CD4-positive, alpha-beta T cell (primary cell): ENCODE measurements at places on chromosomes 4 and X.

- no peak for DNase-seq
Observed at GRCh38 chrX:9597361-9598035, 132.6 kb downstream of the TBL1X start.

- no peak for DNase-seq
Observed at GRCh38 chr4:20254511-20255250, 3.0 kb downstream of the SLIT2 start.

DNA sequence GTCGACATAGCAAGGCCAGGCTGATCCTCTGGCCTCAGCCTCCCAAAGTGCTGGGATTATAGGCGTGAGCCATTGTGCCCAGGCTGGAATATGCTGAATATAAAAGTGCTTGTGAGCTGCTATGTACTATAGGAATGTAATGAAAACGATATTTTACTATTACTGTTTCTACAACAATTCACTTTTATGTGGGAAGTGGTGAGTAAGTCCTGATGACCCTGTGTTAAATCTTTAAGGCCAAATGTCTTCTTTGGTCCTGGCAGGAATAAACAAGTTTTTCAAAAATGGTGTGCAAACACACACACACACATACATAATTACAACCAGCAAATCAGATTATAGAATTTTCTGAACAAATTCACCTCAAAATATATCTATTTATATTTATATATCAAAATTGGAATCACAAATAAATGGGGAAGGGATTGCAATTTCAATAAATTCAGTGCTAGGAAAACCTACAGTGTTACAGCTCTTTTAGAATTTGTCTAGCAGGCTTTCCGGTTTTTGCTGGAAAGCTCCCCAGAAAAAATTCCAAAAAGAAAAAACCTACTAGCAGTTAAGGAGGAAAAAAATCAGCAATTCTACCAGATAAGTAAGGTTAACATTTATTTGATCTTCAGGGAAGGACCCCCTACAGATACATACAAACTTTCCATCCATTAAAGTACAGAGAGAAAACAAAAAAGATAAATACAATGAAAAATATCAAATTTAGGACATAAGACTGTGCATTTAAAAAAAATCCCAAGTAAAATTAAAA, 17.9 kb downstream of the SMIM14 start:
- no peak for DNase-seq

GRCh38 chrX:40245488-40246071, 147.8 kb upstream of the BCOR start:
- DNase-seq, result no peak

GRCh38 chrX:2299871-2300270, 200.9 kb downstream of the DHRSX start:
- DNase-seq, result no peak

GRCh38 chrX:54758114-54759055, 39.7 kb downstream of the ITIH6 start:
- no peak for DNase-seq

- DNase-seq, result no peak
Observed at GRCh38 chr4:185309770-185310169, 86.0 kb downstream of the LRP2BP start.

DNA sequence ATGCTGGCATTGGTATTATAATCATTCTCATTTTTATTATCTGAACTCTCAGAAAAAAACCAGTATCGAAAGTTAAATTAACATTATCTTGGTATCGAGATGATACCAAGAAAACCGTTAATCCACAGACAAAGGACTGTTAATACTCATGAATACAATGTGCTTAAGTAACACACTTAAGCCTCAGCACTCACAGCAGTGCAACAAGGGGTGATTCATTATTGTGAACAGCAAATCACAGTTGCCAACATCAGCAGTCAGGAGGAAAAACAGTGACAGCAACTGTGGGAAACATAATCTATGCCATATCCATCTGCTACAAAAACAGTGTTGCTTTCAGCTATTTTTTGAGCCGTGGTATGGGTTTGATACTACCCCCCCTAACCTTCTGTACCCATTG, 210.9 kb upstream of the ATOH1 start:
- DNase-seq, result no peak

DNA sequence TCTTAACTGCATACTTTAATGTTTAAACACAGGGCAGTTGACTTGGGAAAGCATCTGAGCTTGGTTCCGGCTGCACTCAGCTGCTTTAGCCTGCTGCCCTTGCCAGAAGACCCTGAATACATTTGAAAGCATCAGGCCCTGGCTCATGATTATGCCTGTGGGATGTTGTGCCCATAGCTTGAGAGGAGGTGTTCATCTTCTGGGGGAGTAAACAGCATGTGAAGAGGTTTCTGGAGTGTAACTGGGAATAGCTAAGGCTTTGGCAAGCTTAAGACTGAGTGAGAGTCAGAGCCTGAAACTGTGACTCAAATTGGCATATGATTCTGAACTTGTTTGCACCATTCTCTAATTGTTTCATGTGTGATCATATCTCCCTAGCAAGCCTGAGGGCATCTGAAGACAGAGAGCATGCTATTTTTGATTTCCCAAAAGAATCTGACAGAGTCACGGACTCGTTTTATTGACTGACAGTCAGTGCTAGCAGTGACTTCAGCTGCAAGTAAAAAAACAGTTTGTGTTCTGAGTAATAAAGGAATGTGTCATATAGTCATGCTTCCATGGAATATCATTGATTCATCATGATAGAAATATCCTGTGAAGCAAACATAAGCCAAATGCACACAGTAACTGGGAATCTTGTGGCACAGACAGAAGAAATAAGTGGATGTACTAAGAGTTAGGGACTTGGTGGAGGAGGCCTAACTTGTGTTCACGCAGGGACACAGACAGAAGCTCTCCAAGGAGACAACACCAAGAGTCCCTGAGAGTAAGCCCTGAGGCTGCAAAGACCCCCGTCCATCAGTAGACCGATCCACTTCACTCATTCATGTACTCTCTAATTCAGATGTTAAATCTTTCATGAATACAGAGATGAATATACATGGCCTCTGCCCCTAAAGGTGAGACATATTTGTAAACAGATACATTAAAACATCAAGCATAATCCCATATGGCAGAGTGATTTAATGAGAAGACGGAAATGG, 100.7 kb downstream of the SYNPO2 start:
- DNase-seq, result no peak

GRCh38 chr4:8198206-8198905, 734 bp upstream of the SH3TC1 start:
- peak; percentile 22 for DNase-seq

DNA sequence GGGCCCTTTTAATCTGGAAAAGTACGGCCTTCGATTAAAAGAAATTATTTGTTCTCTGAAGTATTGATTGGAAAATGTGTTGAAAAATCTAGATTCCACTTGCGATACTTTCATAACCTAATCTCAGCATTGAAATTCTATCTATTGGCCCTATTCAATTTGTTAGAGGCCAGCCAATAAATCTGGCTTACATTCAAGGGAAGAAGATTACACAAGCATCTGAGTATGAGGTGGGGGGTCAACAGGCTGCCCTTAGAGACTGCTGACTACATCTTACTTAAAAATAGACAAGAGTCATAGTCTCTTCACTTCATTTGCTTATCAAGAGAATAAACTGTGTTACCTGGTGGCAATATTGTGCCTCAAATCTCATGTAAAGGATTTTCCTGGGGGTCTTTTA, 248.0 kb upstream of the KCNIP4 start:
- DNase-seq, result no peak

GRCh38 chr4:86657382-86657781, 63.3 kb downstream of the PTPN13 start:
- DNase-seq, result no peak

GRCh38 chr4:108854786-108855185, 91.9 kb upstream of the ETNPPL start:
- DNase-seq, result no peak

DNA sequence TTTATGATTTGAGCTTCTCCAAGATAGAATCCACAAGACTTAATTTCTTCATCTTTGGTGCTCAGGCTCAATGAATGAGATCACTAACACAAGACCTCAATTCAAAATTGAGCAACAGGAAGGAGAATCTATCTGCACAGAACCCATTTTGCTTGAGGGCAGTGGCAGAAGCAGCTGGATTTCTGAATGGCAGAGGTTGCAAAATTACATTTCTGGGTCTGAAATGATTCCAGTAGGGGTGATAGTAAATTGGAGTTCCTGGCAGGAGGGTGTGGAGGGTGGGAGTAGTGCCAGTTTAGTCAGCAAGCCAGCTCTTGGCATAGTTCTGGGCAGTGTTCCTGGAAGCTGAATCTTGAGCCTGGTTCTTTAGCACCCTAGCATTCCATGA, 281.1 kb downstream of the SLC7A11 start:
- DNase-seq, result no peak

DNA sequence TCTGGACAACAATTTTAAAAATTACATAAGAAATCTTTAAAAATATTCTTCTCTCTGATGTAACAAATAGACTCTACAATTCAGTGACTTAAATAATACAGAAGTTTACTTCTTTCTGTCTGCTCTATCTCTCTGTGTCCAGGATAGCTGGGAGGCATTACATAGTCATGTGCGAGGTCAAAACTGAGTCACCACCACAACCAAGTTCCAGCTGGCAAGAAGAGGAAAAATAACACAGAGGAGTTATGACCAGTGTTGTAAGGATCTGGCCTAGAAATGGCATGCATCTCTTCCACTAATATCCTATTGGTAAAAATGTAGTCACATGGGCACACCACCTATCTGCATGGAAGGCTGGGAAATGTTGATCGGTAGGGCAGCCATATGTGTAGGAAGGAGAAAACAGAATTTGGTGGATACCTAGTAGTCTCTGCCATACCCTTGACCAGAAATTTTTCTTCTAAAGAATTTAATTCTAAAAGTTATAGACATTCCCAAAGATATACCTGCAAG, 39.4 kb upstream of the WDFY3 start:
- no peak for DNase-seq

- DNase-seq, result peak; percentile 62
Observed at GRCh38 chrX:47143894-47144625, 442 bp downstream of the NDUFB11 start.

- DNase-seq, result no peak
Observed at GRCh38 chr4:28373191-28373590, 1512.5 kb downstream of the STIM2 start.

DNA sequence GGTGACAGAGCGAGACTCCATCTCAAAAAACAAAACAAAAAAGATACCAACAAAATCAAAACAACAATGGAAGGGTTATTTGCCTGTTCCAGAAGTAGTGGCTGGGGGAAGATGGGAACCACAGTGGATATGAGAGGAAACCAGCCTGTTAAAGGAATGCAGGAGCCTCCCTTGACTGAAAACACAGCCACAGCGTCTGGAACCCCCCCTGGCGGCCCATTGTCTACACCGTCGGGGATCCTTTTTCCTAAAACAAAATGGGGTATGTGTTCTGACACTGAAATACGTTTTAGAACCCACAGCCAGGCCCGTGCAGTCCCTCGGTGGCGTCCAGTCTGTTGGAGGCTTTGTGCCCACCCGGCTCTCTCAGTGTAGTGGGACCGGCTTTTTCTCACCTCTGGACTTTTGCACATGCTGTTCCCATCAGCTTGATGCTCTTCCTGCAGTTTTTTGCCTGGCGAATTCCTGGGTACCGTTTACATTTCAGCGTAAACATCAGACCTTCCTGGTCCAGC, 19.6 kb downstream of the PIGG start:
- DNase-seq, result no peak

GRCh38 chrX:107827852-107828251, 2.2 kb downstream of the MID2 start:
- no peak for DNase-seq

DNA sequence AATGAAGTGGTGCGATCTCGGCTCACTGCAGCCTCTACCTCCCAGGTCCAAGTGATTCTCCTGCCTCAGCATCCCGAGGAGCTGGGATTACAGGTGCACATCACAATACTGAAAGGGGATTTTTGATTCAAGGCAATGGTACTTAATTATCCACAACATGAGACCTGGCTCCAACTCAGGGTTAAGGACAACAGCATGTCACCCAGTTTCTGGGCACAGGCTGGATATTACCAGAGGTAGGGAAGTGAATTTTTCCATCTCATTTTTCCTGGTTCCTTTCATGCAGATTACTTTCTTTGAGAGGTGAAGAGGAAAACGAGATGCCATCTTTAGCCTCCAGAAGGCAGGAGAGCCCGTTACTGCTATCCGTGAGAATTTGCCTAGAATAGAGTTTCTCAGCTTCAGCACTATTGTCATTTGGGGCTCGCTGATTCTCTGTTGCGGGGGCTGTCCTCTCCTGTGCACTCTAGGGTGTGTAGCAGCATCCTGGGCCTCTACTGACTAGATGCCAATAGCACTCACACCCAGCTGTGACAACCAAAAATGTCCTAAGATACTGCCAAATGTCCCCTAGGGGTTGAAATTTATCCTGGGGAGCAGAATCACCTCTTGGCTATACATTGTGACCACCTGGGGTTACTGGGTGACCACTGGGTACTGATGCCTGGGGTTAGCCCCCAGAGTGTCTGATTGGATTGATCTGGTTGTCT, 121.8 kb upstream of the NDP start:
- no peak for DNase-seq

DNA sequence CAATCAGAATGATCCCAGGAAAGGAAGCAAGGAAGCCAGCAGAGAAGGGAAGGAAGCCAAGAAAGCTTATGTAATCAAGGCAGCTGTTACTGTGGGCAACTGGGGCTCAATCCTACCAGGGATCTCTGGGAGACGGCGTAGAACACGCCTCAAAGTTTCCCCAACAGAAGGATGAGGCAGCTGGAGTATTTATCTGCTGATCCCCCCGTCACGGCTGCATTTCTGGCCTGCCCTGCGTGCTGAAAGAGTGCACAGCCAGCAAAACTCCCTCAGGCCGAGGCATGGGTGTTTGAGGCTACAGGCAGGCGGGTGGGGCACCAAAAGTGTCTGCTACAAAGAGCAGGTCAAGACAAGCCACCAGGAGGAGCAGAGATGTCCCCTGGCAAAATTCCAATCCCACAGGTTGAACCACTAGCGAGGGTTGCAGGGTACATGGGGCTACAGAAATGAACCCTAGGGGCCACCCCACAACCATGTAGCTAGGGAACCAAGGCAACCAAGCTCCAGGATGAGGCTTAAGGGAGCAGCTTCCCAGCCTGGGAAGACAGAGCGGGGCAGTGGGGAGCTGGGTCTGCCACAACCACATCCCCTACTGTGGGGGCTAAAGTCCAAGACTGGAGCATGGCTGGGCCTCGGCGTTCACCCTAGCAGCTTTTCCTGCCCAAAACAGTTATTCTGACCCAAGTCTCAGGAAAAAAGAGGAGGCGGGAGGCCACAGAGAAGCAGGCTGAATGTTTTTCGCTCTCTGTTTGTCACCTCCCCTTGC, 113.4 kb downstream of the BCOR start:
- no peak for DNase-seq

GRCh38 chrX:69074726-69075125, 90.5 kb downstream of the PJA1 start:
- DNase-seq, result no peak

GRCh38 chrX:68632491-68632890, 15.0 kb upstream of the STARD8 start:
- DNase-seq, result no peak

DNA sequence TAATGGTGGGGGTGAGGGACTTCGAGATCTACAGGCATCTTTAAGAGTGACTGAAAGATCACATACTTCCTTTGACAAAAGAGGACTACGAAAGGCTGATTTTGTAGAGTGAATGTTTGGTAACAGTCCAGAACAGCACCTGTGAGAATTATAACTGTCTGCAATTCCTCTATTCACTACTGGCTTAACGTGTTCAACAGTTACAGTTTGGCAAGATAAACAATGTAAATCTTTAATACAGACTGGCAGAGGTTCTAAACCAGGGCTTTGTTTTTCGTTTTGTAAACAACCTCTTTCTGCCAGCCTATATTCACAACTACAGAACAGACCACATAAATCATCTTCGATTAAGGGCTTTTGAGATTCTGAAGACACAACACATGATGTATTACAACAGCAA, 66.9 kb downstream of the NCAPG start:
- DNase-seq, result no peak

- no peak for DNase-seq
Observed at GRCh38 chrX:53440101-53440500, 5.9 kb upstream of the HSD17B10 start.
